Fibroblast of lung (primary cell): ENCODE measurements at places on chromosomes 6 and 20.

- peak; percentile 96 for DNase-seq
These were observed 131.8 kb downstream of the TIAM2 start for GRCh38 chr6:155126727-155127439.

DNA sequence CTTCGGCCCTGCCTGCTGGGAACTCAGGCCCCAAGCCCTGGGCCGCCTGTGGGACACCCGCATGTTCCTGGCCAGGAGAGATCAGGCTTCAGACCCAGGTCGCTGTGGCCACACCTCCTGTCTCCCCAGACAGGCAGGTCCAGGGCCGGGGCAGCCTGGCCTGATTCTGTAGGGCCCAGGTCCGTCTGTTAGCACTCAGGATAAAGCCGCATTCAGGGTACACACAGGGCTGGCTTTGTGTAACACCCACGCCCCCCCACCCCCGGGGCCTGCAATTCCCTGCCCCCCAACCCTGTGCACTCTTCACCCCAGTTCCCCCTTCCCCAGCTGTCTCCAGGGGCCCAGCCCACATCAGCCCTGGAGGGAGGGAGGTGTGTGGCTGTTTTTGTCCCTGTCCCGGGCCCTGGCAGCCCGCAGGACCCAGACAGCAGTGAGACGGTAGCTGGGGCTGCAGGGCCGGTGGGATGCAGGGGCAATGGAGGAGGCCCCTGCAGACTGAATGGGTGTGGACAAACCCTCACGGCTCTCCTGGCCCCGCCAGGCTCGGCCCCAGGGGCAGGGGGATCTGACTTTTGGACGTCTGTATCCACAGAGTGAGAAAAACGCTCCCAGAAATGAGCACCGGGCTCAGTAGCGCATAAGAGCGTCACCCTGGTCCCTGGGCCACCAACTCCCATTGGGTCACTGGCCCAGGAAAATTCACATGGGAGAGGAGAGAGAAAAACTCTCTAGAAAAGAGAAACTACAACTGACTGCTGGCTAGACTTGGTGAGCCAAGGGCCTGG, 42.4 kb upstream of the ZBP1 start:
- no peak for DNase-seq

DNA sequence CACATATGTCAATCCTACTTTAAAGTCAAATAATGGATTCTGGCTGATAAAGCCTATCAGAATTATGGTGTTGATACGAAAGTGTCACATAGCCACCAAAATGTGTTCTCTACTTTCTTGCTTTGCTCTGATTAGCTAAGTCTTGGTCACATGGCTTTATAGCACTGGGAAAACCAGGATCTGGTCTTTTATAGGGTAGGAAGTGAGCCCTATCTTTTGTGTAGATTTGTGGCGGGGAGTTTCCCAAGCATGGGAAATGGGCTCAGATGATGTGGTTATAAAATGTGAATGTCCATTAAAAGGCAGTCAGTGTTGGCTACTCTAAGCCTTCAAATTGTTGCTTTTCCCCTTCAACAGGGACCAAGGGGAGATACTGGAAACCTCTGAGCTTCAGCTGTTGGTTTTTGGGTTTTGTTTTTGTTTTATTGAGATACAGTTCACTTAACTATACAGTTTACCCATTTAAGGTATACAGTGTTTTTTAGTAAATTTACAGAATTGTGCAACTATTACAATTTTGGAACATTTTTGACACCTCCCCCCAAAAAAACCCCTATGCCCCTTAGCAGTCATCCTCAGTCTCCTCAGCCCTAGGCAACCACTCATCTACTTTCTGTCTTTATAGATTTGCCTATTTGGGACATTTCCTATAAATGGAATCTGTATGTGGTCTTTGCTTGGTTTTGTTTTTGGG, 12.2 kb downstream of the RRP36 start:
- DNase-seq: no peak

DNA sequence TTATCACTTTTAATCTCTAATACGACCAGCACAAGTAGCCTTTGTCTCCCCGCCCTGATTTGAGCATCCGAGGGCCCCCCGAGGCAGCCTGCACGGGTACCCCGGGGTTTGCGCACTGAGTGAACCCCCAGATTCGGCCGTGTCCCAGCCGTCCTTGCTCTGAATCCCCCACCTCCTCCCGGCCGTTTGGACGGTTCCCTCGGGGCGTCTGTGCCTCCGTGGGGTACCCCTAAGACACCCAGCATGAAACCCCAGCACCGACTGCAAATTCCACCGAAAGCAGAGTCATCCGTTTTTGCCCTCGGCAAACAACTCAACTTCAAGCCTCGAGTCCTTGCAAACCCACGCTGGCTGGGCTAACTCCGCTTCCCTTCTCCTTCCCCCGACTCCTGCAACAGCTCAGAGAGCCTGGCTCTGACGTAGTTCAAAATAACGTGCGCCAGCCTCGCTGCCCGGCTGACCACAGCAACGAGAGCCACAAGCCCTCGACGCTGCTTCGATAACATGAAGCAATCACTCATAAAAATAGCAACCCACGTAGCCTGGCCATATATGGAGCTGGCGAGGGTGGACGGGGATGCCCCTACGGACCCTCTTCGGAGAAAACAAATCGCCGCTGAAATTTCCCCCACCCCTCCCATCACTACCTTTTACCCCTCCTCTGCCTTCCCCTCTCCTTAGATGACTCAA, 764 bp upstream of the SNAP25 start:
- peak; percentile 99 for DNase-seq

- no peak for DNase-seq
These were observed 212.0 kb upstream of the SGK1 start for GRCh38 chr6:134529921-134530320.

- DNase-seq: no peak
These were observed 26.3 kb upstream of the APMAP start for GRCh38 chr20:25018841-25019240.

DNA sequence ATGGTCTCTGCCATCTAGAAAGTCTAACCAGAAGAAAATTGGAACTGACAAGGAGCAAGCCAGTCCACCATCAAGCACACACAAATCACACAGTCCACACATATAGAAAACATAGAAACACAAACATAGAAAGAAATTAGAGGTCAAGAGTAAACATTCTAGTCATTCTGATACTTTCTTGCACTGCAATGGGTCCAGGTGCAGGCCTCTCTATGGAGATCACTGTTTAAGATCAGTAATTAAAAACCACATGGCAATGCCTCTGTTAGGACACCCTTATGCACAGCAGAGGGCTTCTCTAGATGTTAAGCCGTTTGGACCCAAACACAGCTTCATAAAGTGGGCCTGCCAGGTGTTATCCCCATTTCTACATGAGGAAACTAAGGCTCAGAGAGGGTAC, 42.8 kb upstream of the SLC22A23 start:
- DNase-seq: no peak

- peak; percentile 46 for DNase-seq
These were observed 103.1 kb downstream of the TCP11 start for GRCh38 chr6:35038076-35038475.

DNA sequence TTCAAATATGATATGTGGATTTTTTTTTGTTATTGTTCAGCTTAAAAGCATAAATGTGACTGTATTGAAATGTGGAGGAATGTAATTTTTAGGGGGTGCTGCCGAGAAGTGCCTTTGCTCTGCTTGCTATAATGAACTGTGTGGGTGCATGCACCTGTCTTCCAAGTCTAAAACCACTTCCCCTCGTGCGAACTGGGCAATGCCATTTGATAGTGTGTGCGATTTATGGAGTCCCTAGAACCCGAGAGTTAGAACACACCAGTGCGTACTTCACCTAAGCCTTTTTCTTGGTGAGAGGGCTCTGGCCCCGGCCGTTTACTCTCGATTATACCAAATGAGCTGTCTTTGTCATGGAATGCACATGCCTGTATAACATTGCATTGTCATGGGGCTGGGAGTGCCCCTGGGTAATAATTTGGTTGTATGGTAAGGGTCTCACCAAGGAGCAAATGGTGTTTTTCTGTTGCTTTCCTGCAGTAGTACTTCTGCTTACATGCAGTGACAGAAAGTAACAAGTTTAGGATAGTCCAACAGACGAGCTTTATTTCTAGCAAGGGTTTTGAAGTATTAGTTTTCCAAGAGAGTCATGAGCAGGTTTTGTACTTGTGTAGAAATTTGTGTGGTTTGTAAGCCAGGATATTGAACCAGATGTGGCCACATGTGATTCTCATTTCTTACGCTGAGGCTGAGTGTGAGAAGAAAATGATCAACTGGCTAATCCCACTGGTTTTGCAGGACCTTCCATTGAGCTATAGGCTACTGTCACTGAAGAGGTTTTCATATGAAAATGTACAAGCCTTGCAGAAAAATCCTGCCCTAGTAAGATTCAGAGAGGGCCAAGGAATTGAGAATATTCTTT, 172.4 kb downstream of the DTNBP1 start:
- no peak for DNase-seq

- no peak for DNase-seq
These were observed 489.5 kb downstream of the KIF16B start for GRCh38 chr20:16083639-16084280.

- peak; percentile 89 for DNase-seq
These were observed 611.3 kb downstream of the HDGFL1 start for GRCh38 chr6:23180504-23181293.

GRCh38 chr20:6818033-6818808, 50.7 kb downstream of the BMP2 start:
- no peak for DNase-seq

- no peak for DNase-seq
These were observed 76.4 kb downstream of the HMGN3 start for GRCh38 chr6:79157961-79158644.

GRCh38 chr20:63090682-63091571, 84.2 kb upstream of the BHLHE23 start:
- no peak for DNase-seq

GRCh38 chr20:3987296-3987695, 28.1 kb downstream of the RNF24 start:
- DNase-seq: no peak

GRCh38 chr20:48471176-48471575, 356.6 kb downstream of the PREX1 start:
- DNase-seq: no peak

GRCh38 chr6:75147512-75147911, 58.3 kb downstream of the COL12A1 start:
- DNase-seq: peak; percentile 65

GRCh38 chr6:144365271-144365670, 80.1 kb downstream of the UTRN start:
- peak; percentile 23 for DNase-seq

- no peak for DNase-seq
These were observed 123.1 kb downstream of the MRPL14 start for GRCh38 chr6:44004136-44004535.

DNA sequence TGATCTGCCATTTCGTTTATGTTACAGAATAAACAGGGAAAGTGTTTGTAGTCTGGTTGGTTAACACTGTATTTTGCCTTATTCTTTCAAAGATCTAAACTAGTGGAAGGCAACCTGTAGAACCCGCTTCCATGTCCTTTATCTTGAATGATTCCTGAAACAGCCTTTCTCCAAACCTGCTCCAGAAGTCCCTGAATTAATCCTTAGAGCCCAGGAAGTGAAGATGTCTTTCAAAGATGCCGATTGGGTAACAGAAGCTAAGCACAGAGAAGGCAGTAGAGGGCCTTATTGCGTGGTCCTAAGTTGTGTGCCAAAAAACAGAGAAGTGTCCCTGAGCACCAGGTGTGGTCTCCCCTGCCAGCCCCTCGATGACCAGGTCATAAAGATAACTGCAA, 19.2 kb upstream of the ZSCAN16 start:
- DNase-seq: peak; percentile 25

DNA sequence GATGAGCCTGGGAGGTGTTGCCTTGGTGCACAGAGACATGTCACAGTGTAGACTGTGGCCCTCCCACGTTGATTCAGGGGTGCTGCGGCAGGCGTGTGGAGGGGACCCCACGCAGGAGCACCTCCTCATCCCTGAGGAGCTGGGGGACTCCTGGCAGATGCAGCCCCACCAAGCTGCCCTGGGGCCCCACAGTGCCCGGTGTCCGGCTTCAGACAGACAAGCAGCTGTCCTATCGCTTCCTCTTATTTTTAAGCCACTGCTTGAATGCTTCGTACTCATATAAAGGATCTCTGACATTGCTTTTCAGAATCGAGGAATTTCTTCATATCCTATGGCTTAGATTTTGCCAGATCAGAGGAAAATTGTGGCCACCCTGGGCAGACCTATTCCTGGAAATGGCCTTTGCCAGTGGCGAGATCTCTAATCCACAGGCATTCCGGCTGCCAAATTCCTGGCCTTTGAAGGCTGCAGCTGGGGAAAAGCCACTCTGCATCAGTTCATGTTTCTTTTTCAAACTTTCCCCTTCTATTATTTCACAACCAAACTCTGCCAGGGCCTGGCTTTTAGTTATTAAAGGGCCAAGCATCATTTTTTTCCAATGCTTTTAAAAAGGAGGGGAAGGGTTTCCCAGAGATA, 337.0 kb downstream of the THBS2 start:
- peak; percentile 47 for DNase-seq

GRCh38 chr6:56693246-56693607, 50.5 kb upstream of the DST start:
- peak; percentile 94 for DNase-seq

- DNase-seq: no peak
These were observed 33.3 kb downstream of the HMGN3 start for GRCh38 chr6:79201143-79201542.

GRCh38 chr6:163313981-163314380, 100.5 kb upstream of the QKI start:
- no peak for DNase-seq

GRCh38 chr20:58645412-58645968, 5.6 kb upstream of the STX16 start:
- DNase-seq: peak; percentile 91

- peak; percentile 17 for DNase-seq
These were observed 340.1 kb downstream of the PHF3 start for GRCh38 chr6:63975699-63976098.
